ENCODE measurements at places on chromosomes 3 and 15.

GRCh38 chr3:129349791-129350190 lies 71.1 kb downstream of the HMCES start:
- no peak for DNase-seq

- DNase-seq, result no peak
These were observed 435.6 kb downstream of the ROBO2 start for GRCh38 chr3:77475507-77475906.

DNA sequence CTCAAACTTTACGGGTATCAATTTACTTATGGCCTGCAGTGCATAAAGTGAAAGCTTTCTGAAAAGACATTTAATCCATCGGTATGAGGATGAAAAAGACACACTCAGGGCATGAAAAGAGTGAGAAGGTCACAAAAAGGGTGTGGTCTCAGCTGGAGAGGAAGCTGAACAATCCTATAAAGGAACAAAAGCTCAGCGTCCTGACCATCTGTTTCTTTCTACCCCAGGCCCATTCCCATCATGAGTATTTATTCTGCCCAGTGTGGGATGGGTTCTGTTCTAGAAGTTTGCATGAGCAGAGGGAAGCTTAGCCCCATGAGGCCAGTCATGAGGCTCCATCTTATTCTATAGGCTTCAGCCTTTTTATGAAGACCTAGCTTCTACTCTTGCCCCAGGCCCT lies 144.6 kb downstream of the LPP start:
- no peak for DNase-seq

DNA sequence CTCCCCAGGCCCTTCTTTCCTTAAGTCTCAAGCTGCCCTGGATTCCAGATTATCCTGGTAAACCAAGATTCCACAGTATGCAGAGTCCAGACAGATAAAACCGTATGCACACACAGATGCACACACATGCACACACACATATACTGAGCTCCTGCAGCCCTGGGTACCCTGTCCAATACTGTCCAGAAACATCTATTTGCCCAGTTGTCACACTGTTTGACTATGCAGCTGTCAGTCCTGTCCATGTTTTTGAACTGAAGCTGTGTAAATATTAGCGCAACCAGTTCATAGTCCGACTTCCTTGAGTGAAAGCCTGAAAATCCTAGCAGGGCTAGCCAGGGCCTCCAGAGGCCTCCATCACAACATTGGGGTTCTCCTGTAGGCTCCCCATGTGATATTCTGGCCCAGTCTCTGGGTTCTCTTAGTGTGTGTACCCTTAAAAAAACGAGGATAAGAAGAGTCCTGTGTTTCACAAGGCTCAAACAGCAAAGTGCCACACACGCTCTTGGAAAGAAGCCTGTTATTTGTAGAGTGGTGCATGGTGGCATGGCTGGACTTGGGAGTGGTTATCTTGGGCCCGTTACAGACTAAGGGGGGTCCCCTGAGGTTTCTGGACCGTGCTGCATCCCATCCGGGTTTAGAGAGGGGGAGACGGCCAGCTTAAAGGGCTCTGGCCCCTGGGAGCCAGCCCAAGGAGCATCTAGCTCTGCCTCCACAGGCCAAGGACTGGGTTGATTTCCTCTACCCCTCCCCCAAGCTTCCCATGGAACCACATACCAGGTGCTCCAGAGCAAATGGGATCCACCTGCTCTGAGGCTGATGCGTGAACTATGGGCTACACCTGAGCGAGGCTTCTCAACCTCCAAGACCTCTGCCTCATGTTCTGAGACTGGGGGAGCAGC lies 108.3 kb downstream of the IQSEC1 start:
- no peak for DNase-seq

- no peak for DNase-seq
These were observed 19.4 kb upstream of the ACAP2 start for GRCh38 chr3:195462308-195462610.

DNA sequence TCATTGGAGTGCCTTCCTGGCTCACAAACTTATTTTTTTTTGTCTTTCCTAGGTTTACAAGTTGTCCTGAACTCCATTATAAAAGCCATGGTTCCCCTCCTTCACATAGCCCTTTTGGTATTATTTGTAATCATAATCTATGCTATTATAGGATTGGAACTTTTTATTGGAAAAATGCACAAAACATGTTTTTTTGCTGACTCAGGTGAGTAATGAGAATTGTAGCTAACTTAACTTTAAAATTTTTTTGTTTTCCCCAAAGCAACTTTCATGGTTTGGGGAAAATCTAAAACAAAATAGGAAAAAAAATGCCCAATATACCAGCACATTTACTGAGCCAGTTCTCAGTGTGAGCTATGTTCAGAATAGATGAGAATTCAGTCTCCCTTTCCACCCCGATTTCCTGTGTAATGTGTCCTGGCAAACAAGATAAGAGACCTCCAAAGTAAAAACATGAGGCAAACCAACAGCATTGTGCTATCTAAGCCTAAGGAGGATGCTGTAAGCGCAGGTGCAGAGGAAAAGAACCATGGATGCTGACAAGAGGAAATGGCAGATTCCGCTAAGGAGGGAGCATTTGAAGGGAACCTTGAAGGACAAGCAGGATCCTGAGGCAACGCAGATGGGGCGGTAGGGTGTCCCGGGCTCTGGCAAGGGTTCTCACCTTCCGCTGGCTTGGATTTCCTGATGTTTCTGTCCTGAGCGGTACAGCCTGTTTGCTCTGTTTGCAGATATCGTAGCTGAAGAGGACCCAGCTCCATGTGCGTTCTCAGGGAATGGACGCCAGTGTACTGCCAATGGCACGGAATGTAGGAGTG lies 171.4 kb downstream of the CACNA1D start:
- no peak for DNase-seq

- DNase-seq, result no peak
These were observed 458.6 kb upstream of the THRB start for GRCh38 chr3:24953060-24953771.

Measured in stimulated activated CD8-positive, alpha-beta memory T cell treated with anti-CD3 and anti-CD28 coated beads, Interleukin-4, amount 100 ng/mL, for 48 hours (primary cell).